GM23248 (cell line): ENCODE measurements at places on chromosomes 11 and 22.

DNA sequence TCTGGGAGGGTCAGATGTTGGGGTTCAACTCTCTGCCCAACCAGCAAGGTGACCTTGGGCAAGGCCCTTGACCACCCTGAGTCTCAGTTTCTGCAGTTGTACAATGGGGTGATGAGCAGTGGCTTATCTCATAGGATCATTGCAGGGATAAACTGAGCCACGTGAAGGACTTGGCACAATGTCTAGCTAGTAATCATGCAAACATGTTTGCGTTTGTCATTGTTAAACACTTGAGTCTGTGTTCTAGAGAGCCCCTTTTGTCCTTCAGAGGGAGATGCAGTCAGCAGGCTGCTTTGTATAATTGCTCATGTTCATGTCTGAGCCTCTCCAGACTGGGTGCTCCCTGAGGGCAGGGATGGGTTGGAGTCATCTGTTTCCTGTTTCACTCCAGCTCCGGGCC, 15.8 kb downstream of the CD82 start:
- no peak overlapping the region for H3K27ac ChIP-seq
- H3K27me3 ChIP-seq = no peaks in the 10 kb centered on the region
- H3K4me3 ChIP-seq = no peak overlapping the region
- H3K36me3 ChIP-seq = no peaks in the 10 kb centered on the region
- no peak for DNase-seq
- H3K4me1 ChIP-seq = 0 out of 2 replicates have a peak, but pooled peaks cover 4% of the 10 kb centered on the region

DNA sequence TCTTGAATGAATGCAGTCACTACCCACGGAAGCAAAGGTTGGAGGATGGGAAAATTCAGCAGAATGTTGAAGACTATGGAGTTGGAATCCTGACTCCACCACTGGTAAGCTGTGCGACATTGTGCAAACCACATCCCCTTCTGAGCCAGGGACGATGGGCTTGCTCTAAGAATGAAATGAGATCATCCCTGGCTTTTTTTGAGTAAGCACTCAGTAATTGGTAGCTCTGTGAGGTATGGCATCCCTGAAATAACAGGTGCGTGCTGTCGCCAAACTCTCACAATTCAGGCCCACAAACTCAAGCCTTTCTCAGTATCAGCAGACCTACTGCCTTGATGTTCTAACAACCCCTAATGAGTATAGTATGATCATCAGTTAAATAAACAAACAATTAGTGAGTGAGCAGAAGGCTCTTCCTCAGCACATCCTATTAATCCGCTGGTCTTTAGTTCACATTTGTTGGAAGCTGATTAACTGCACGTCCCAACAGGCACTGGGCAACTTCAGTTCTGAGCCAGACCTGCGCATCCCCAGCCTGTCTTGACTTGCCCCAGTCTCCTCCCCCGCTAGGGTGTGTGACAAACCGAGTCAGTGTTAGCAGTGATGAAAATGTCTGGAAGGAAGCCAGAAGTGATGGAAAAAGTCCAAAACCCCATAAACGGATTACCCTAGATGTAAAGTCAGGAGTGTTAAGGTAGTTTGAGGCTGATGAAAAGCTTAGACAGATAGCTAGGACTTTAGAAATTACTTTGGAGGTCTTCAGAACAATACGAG, 235.5 kb downstream of the GRIK4 start:
- H3K4me1 ChIP-seq = no peaks in the 10 kb centered on the region
- no peak overlapping the region for H3K4me3 ChIP-seq
- peaks cover 3% of the 10 kb centered on the region; the same call in 1 of the 2 replicates for H3K27me3 ChIP-seq
- no peak overlapping the region for H3K27ac ChIP-seq
- no peak for DNase-seq

DNA sequence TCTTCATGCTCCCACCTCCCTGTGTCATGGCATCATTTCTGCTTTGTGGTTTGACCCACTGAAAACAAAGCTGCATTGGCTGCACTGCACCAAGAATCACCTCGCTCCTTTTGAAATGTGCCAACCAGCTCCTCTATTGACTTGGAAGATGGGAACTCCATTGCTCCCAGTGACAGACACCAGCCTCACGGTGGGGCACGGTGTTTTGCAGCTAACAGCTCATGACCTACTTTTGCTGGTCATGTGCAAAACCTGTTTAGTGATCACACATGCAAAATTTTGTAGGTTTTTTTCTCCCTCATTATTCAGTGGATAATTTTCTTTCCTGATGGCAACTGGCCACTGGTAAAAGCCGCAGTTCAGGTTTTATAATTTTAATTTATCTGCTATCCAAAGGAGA, 36.8 kb downstream of the ARFGAP2 start:
- H3K4me1 ChIP-seq = peaks cover 19% of the 10 kb centered on the region
- no peaks in the 10 kb centered on the region for H3K27me3 ChIP-seq
- DNase-seq = no peak
- H3K27ac ChIP-seq = no peak overlapping the region

DNA sequence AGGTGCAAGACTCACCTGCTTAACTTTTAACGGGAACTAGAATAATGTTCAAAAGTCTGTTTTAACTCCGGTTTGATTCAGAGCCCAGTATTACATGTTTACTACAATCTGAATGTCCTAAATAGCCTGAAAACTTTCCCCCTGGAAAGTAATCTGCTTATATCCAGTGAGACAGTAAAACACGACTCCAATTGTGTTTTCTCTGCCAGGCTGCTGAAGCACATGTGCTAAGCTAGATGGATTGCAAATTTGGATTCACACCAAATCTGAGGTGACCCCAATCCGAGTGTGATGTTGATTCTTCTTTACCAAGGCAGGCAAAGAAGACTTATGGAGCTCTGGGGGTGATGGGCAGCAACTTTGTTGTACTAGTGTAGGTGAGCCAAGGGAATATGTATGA, 158.7 kb upstream of the PDGFD start:
- no peak for DNase-seq
- H3K4me1 ChIP-seq = no peaks in the 10 kb centered on the region
- no peaks in the 10 kb centered on the region for H3K36me3 ChIP-seq

DNA sequence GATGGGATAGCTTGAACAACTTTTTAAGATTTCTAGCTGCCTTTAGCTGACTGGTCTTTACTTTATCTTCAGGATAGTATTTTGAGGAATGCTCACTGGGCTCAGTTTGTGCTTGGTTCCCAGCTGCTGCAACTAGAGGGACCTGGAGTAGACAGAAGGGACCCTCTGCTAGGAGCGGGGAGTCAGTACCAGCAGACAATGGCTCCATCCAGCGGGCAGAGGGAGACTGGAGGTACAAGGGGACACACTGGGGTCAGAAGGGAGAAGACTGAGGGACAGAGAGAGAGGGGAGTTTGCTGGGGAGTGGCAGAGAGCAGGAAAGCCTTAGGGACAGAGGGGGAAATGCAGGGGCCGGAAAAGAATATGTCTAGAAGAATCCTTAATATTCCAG, 22.0 kb upstream of the ACER3 start:
- H3K36me3 ChIP-seq = no peaks in the 10 kb centered on the region
- peaks cover 34% of the 10 kb centered on the region for H3K27me3 ChIP-seq
- H3K27ac ChIP-seq = no peak overlapping the region
- DNase-seq = peak; percentile 26
- no peak overlapping the region for H3K4me3 ChIP-seq

DNA sequence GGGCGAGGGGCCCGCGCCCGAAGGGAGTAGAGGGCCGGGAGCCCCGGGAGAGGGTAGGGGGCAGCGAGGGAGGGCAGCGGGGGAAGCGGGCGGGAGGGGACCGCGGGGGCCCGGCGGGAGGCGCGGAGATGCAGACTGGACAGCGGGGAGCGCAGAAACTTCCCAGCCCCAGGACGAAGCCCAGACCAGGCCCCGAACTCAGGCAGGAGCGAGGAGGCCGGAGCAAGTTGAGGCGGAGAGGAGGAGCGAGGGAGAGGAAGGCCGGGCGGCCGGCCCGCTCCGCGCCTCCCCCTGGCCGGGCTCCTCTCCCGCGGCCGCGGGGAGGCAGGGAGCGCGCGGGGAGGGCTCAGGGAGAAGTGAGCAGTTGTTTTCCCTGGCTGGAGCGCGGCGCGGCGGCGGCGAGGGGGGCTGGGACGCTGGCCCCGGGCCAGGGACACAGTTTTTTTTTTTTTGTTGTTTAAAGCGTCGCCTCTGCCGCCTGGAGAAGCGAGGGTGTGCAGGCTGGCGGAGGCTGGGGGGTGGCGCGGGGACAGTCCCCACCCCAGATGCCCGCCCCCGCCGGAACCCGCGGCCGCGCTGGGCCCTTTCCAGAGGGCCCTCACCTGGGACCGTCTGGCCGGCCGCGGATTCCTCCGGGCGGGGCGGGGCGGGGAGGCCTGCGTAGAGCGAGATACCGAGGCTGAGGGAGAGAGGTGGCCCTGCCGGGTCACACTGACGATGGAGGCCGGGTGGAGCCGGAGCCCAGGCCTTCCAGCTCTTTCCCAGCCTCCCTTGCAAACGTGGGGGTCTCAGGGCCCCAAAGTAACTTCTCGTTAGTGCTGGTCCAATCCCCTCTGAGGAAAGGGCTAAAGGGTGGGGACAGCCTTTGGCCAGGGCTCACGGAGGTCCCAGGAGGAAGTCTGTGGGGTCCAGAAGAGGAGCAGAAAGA, at the start of gene LTBP3:
LTBP3 (minus strand) TSS at position 358 of the 928 bp plus-strand sequence. CDS start 400 bp downstream, outside the sequence.
- no peaks in the 10 kb centered on the region for H3K27me3 ChIP-seq
- DNase-seq = peak; percentile 90
- H3K4me1 ChIP-seq = peaks cover 47% of the 10 kb centered on the region
- H3K4me3 ChIP-seq = peak within 1 kb of the TSS; percentile 84
- peak within 1 kb of the TSS; percentile 89 for H3K27ac ChIP-seq
- H3K36me3 ChIP-seq = no peaks in the 10 kb centered on the region

DNA sequence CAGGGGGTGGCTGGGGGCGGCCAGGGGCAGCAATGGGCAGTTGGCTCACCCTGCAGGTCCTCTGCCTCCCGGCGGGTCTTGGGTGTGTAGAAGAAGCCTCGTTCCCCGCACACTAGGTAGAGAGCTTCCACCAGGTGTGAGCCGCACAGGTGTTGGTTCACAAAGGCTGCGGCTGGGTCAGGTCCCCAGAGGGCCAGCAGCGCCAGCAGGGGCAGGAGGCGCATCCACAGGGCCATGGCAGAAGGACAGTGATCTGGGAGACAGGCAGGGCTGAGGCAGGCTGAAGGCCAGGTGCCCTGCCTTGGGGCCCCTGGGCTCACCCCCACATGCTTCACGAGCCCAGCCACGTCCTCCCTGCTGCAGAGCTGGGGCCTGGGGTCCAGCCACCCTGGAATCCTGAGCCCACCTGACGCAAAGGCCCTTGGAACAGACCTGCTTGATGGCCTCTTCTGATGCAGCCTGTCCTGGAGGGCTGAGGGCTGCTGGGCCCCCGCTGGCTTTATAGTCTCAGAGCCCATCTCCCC, at the start of gene INS:
INS (minus strand) TSS at position 474 of the 524 bp plus-strand sequence; CDS start at position 236, 238 bp downstream.
- DNase-seq = no peak
- H3K27ac ChIP-seq = no peak within 1 kb of the TSS
- H3K4me1 ChIP-seq = no peaks in the 10 kb centered on the region
- no peaks in the 10 kb centered on the region for H3K36me3 ChIP-seq
